ENCODE measurements at places on chromosomes 16 and 17.
A peak's percentile ranks its signal among the peaks of the same experiment; 100 is the strongest.

- DNase-seq = peak; percentile 29
These were observed at the start of gene ZNF385C for GRCh38 chr17:42097691-42098631. ZNF385C (minus strand) TSS chr17:42098473; CDS start chr17:42063056, 35,417 bp downstream.

- DNase-seq = peak; percentile 30
These were observed 97.6 kb downstream of the MRM3 start for GRCh38 chr17:879546-880442.

GRCh38 chr17:63932721-63933120 is 590 bp upstream of the CD79B start:
- no peak for DNase-seq

DNA sequence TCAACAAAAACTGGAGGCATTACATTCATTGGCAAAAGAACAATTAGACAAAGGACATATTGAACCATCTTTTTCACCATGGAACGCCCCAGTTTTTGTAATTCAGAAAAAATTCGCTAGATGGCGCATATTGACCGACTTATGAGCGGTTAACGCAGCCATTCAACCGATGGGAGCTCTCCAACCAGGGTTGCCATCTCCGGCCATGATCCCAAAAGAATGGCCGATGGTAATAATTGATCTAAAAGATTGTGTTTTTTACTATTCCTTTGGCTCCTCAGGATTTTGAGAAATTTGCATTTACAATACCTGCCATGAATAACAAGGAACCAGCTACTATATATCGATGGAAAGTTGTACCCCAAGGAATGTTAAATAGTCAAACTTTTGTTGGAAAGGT is 21.4 kb downstream of the ALOX15B start:
- DNase-seq = no peak

DNA sequence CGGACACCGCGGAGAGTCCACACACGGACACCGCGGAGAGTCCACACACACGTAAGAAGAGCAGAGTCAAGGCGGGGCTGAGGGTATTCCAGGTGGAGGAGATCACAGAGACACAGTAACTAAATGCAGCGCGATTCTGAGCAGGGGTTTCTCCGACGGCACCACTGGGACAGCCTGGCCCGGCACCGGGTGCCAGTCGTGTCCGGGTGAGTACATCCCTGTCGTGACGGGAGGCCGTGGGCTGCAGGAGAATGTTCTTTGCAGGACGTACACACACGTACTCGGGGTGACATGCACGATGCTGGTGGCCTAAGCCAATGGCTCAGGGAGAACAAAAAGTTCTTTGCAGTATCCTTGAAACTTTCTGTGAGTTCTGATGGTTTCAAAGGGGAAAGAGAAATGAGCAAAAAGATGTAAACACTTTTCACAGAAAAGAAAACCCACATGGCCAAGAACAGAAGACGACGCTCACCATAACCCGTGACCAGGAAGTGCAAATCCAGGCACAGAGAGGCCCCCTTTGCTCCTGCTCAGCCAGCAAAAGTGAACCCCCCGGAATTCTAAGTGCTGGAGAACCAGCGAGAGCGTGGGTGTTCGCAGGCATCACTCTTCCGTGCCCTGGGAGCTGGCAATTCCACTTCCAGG is 53.7 kb upstream of the METRNL start:
- no peak for DNase-seq

- no peak for DNase-seq
These were observed 2.4 kb upstream of the MTSS2 start for GRCh38 chr16:70688246-70688742.

- DNase-seq = no peak
These were observed 10.5 kb downstream of the CCR7 start for GRCh38 chr17:40554646-40555295.
